Testis (tissue), 5 donors: ENCODE measurements at places on chromosomes 6 and 20. TPM values are rescaled to one million over a fixed set of nuclear protein-coding genes. Genes with fewer than 3 reads are reported as not detected.
A peak's percentile ranks its signal among the peaks of the same experiment; 100 is the strongest.

DACT2 gene
- polyA plus RNA-seq: 1.8 TPM

CALHM6 gene
- 15.7 TPM for polyA plus RNA-seq

COL11A2 gene
- 8.2 TPM for polyA plus RNA-seq

FAXC gene
- 5.9 TPM for polyA plus RNA-seq

AVP gene
- not detected for polyA plus RNA-seq

FRK gene
- polyA plus RNA-seq: 2.5 TPM

DNA sequence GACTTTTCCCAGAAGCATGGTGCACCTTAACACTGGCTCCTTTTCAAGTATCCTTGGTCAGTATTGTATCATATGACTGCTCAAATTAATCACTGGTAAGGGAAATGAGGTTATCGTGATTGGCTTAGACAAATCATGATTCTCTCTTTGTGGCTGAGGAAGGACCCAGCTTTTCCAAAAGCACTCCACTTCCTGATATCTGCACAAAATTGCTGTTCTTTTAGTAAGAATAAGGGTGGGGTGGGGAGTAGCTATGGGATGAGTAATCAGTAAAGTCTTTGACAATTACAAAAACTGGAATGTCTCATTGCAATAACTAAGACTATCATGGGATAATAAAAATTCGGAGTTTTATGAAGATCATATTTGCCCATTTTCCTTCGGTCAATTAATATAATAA is 9.0 kb upstream of the RIPPLY2 start:
- H3K36me3 ChIP-seq: no peaks in the 10 kb centered on the region
- H3K4me1 ChIP-seq: no peaks in the 10 kb centered on the region

DNA sequence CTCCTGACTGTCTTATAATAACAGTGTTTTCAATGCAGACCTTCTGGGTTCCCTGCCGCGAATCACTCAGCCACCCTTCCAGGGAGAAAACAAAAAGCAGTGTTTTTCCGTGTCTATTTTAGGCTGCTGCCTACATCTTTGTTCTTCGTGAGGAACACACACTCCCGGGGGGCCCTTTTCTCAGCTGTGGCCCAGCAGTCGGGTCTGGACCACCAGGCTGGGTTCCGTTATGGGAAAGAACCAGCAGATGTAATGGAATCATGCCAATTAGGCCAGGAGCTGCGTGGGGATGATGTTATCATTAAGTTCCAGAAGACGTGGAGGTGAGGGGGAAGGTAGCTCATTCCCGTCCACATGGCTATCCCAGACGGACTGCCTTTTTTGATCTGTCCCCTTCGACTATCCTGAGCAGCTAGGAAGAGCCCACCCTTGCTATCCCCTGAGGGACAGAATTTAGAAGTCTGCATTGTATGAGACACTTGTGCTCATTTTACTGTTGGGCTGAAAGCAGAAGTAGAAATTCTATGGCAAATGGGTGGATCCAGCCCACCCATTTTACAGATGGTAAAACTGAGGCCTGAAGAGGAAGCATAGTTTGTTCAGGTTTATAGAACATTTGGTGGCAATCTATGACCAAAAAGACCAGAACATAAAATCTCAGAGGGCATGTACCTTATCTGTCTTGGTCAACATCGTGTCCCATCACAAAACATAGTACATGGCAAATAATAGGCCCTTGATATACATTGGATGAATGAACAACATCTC is 54.5 kb downstream of the KCNB1 start:
- DNase-seq: peak; percentile 69
- peaks cover 23% of the 10 kb centered on the region for H3K4me1 ChIP-seq
- no peak overlapping the region for H3K4me3 ChIP-seq
- no peaks in the 10 kb centered on the region for H3K36me3 ChIP-seq
- no peaks in the 10 kb centered on the region for H3K27me3 ChIP-seq

DNA sequence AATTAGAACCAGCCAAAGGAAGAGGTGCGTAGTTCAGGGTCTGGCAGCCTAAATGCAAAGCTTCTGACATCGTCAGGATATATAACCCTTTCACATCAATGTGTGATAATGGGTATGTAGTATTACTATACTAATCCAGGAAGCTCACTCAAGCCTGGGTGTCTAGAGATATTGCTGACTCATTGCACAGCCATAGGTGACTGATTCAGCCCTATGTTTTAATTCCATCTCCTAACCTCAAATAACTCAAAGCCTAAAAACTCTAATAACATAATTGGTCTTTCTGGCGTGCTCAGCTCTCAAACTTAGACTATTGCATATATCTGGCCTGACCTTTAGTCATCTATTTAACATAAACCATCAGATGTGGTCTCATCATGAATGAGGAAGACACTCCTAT is 658.4 kb downstream of the TBC1D32 start:
- DNase-seq: no peak
- no peaks in the 10 kb centered on the region for H3K4me1 ChIP-seq
- H3K36me3 ChIP-seq: no peaks in the 10 kb centered on the region
- H3K27ac ChIP-seq: no peak overlapping the region

- H3K27ac ChIP-seq: no peak overlapping the region
- no peak for DNase-seq
- H3K4me1 ChIP-seq: peaks cover 34% of the 10 kb centered on the region
- no peak overlapping the region for H3K4me3 ChIP-seq
These were observed 64.1 kb upstream of the ZNF217 start for GRCh38 chr20:53657732-53658131.

- peak; percentile 89 for DNase-seq
- no peaks in the 10 kb centered on the region for H3K4me1 ChIP-seq
- H3K27ac ChIP-seq: peak overlapping the region; percentile 74
- peak overlapping the region; percentile 72 for H3K4me3 ChIP-seq
These were observed 86.1 kb upstream of the STMND1 start for GRCh38 chr6:17015551-17016381.

GRCh38 chr20:32829311-32830005 is 9.7 kb downstream of the MAPRE1 start:
- H3K4me3 ChIP-seq: no peak overlapping the region
- no peaks in the 10 kb centered on the region for H3K36me3 ChIP-seq
- H3K27me3 ChIP-seq: no peaks in the 10 kb centered on the region
- peak overlapping the region; percentile 41 for H3K27ac ChIP-seq
- H3K4me1 ChIP-seq: peaks cover 30% of the 10 kb centered on the region

- H3K27me3 ChIP-seq: no peaks in the 10 kb centered on the region
- no peaks in the 10 kb centered on the region for H3K4me1 ChIP-seq
- H3K36me3 ChIP-seq: no peaks in the 10 kb centered on the region
These were observed 68.2 kb downstream of the C6orf52 start for GRCh38 chr6:10626154-10626741.

DNA sequence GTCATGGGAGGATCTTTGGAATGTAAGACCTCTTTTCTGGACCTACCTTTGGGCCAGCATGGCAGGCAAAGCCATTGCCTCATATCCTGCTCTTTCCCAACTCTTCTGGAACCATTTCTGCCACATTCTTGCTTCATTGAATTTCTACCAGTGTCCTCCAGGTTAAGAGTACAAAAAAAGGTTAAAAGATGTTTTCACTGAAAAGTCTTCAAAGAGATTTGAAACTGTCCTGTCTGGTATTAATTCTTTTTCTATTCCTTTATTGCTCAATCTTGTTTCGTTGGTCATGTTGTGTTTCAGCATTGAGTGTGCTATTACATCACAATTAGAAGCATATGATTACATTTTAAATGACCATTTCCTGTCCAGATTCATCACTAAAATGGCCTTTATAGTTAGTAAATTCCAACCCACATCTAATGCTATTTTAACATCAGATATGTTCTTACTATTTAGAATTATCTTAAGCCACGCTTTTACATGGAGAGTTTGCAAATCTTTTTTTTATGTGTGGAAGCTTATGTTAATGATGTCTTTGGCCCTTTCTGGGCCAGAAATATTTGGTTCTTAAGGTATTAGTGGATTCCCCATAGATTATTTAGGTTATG is 450.9 kb downstream of the GJA1 start:
- H3K27ac ChIP-seq: no peak overlapping the region
- H3K27me3 ChIP-seq: no peaks in the 10 kb centered on the region
- H3K36me3 ChIP-seq: no peaks in the 10 kb centered on the region
- no peaks in the 10 kb centered on the region for H3K4me1 ChIP-seq

DNA sequence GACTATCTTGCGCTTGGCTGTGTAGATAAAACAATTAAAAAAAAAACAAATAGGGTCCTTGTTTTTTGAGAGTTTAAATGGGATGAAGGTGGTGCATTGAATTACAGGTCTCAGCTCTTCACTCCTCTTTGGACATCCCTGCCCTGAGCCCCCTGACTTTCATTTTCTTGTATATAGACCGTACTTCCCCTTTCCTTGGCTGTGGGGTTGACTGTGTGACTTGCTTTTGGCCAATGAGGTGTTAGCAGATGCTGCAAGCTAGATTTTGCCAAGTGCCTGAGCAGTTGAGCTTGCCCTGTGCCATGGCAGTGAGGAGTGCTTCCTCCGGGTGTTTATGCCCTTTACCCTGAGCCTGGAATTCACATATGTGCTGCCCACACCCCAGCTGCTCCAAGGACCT is 386.1 kb upstream of the ZFP64 start:
- no peak overlapping the region for H3K4me3 ChIP-seq
- H3K36me3 ChIP-seq: no peaks in the 10 kb centered on the region
- no peaks in the 10 kb centered on the region for H3K27me3 ChIP-seq
- no peak overlapping the region for H3K27ac ChIP-seq
- H3K4me1 ChIP-seq: no peaks in the 10 kb centered on the region

- no peak overlapping the region for H3K4me3 ChIP-seq
- no peak for DNase-seq
- H3K4me1 ChIP-seq: no peaks in the 10 kb centered on the region
- H3K27me3 ChIP-seq: no peaks in the 10 kb centered on the region
- H3K36me3 ChIP-seq: no peaks in the 10 kb centered on the region
These were observed 50.0 kb downstream of the SNAP25 start for GRCh38 chr20:10268636-10269035.

- no peaks in the 10 kb centered on the region for H3K27me3 ChIP-seq
- no peak overlapping the region for H3K4me3 ChIP-seq
- DNase-seq: no peak
- H3K4me1 ChIP-seq: peaks cover 4% of the 10 kb centered on the region
These were observed 68.9 kb downstream of the MTHFD1L start for GRCh38 chr6:150934380-150934779.

- no peaks in the 10 kb centered on the region for H3K36me3 ChIP-seq
- H3K4me3 ChIP-seq: no peak overlapping the region
- H3K27me3 ChIP-seq: no peaks in the 10 kb centered on the region
- no peak overlapping the region for H3K27ac ChIP-seq
These were observed 159.9 kb downstream of the LINC00237 start for GRCh38 chr20:20946122-20946759.

DNA sequence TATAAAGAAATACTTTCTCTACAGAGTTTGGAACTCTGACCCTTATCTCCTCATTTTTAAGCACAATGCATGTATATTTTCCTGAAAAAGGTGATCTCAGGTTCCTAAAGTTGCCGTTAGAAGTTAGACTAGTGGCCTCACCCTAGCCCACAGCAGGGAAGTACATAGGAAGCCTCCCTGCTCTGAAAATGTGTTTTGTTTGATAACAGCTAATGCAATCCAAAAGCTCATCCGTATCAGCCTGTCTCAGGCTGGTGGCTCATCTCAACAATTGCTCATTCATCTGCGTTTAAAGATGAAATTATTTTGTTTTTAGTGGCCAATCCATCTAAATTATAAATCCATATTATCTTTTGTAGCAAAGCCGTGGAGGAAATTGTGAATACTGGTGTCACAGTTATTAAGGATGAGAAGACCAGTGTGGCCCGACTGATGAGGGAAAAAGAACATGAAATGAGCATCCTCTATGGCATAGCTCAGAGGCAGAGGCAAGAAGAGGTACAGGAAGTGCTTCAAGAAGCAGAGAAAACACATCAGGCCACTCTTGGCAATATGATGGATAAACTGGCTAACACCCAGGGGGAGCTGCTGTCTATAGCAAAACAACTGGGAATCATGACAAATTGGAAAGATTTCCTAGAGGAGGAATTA is 20.1 kb downstream of the C6orf163 start:
- no peaks in the 10 kb centered on the region for H3K27me3 ChIP-seq
- no peak for DNase-seq
- no peaks in the 10 kb centered on the region for H3K4me1 ChIP-seq
- no peak overlapping the region for H3K27ac ChIP-seq

- H3K4me1 ChIP-seq: peaks cover 11% of the 10 kb centered on the region
- H3K27me3 ChIP-seq: no peaks in the 10 kb centered on the region
- DNase-seq: peak; percentile 88
- no peaks in the 10 kb centered on the region for H3K36me3 ChIP-seq
These were observed 156.0 kb downstream of the CEBPB start for GRCh38 chr20:50346374-50347283.

GRCh38 chr20:5480824-5481600 is 164.3 kb upstream of the PROKR2 start:
- no peaks in the 10 kb centered on the region for H3K36me3 ChIP-seq
- H3K4me3 ChIP-seq: no peak overlapping the region
- no peak for DNase-seq
- H3K4me1 ChIP-seq: no peaks in the 10 kb centered on the region

- peaks cover 11% of the 10 kb centered on the region for H3K4me1 ChIP-seq
- no peak overlapping the region for H3K27ac ChIP-seq
- H3K27me3 ChIP-seq: no peaks in the 10 kb centered on the region
- no peak for DNase-seq
- H3K4me3 ChIP-seq: no peak overlapping the region
These were observed 62.8 kb downstream of the FILIP1 start for GRCh38 chr6:75430631-75431325.

GRCh38 chr6:44411141-44411540 is 23.6 kb downstream of the CDC5L start:
- H3K27ac ChIP-seq: no peak overlapping the region
- H3K4me1 ChIP-seq: no peaks in the 10 kb centered on the region
- H3K4me3 ChIP-seq: no peak overlapping the region
- H3K36me3 ChIP-seq: no peaks in the 10 kb centered on the region
- no peak for DNase-seq

GRCh38 chr6:167682125-167682524 is 144.6 kb upstream of the AFDN start:
- no peak for DNase-seq
- H3K4me1 ChIP-seq: peaks cover 56% of the 10 kb centered on the region
- no peaks in the 10 kb centered on the region for H3K36me3 ChIP-seq
- H3K27ac ChIP-seq: peak overlapping the region; percentile 86
- no peak overlapping the region for H3K4me3 ChIP-seq

DNA sequence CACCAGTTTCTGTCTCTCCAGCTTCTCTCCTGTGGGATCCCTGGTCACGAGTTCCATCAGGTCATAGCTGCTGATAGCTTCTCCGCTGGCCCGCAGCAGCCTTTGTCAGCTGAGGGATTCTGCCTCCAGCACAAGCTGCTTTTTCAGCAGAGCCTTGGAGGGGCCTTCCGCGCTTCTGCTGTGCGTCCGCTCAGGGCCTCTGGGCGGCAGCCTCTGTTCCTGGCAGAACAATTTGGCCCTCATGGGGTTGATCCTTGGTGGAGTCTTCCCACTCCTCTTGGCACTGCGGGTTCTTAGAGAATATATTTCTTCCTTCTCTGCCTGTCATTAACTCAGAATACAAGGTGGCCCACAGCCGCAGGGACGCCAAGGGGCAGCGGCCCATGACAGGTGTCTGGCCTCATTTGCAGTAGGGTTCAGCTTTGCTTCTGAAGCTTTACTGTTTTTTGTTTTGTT is 158.8 kb downstream of the DTNBP1 start:
- peak overlapping the region; percentile 87 for H3K27ac ChIP-seq
- peak; percentile 84 for DNase-seq
- no peak overlapping the region for H3K4me3 ChIP-seq
- no peaks in the 10 kb centered on the region for H3K27me3 ChIP-seq

- no peak overlapping the region for H3K27ac ChIP-seq
- H3K4me3 ChIP-seq: no peak overlapping the region
- no peak for DNase-seq
- no peaks in the 10 kb centered on the region for H3K27me3 ChIP-seq
- H3K36me3 ChIP-seq: no peaks in the 10 kb centered on the region
- no peaks in the 10 kb centered on the region for H3K4me1 ChIP-seq
These were observed 43.4 kb downstream of the OGFRL1 start for GRCh38 chr6:71332012-71332411.
